ENCODE measurements at places on chromosomes 2 and 18.

DNA sequence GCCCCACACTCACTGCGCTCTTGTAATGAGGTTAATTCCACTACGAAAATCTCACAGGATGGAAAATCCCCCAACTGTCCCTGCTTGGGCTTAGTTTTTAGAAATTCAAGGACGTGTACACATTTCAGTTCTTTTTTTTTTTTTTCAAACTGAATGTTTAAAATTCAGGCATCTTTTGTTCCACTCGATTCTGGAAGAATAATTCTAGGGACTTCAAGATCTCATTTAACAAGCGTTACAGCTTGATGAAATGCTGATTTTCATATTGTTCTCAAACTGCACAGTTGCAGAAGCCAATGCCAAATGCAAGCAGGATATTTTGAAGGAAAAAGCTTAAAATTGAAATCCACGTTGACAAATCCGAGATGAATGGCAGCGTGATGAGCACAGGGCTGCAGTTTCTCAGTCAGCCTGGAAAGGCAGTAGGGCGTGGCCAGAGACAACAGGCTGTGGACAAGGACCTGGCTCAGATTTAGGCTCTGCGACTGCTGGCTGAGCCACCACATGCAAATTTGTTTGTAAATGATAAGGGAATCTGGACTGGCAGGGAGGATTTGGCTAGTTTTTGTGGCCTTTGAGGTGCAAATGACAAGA, 128.1 kb upstream of the MYCN start:
- DNase-seq = no peak

- no peak for DNase-seq
Measured at GRCh38 chr18:24016643-24017042, 2.1 kb downstream of the TTC39C start.

DNA sequence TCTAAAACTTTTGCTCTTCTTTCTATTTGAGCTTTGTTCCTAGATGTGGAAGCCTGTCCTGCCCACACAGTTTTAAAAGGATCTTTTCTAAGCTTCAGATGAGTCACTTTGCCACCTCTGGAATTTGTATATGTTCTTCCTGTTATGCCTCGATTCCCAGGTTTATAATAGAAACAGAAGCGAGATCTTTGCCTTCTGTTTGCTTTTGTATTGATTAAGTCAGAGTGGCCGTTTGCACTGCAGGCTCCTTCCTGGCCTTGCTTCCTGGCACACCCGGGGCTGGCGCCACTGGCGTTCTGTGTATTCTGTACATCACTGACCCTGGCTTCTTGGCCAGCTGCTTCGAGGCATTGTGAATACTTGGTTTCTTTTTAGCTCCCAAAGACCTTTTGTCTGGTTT, 91.8 kb downstream of the MTCL1 start:
- DNase-seq = no peak

GRCh38 chr2:178629463-178629862, 149.2 kb downstream of the PLEKHA3 start:
- DNase-seq = no peak

DNA sequence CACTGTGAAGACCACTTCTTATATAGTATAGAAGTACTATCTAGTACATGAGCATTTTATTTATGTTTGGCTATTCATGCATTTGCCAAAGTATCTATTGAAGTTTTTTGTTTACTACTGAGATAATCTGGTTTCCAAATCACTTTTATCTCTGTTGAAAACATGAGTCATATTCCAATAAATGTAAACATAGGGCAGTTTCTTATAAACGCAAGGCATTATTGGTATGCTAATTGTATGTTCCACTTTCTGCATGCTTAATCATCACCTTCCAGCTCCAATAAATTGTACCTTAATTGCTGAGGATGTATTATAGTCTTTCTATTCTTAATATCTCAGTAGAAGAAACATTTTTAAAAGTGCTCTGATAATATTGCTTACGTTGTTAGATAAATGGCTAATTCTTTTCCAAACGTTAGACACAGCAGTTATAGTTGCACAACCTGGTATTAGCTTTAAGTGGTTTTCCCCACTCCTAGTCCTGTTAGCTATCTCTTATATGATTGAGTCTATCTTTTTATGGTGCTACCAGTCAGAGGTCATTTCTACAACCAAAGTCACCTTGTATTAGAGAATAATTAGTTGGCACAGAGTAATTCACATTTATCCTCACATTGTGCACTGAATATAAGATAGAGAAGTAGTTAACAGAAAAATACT, 17.2 kb downstream of the ITGA4 start:
- no peak for DNase-seq

DNA sequence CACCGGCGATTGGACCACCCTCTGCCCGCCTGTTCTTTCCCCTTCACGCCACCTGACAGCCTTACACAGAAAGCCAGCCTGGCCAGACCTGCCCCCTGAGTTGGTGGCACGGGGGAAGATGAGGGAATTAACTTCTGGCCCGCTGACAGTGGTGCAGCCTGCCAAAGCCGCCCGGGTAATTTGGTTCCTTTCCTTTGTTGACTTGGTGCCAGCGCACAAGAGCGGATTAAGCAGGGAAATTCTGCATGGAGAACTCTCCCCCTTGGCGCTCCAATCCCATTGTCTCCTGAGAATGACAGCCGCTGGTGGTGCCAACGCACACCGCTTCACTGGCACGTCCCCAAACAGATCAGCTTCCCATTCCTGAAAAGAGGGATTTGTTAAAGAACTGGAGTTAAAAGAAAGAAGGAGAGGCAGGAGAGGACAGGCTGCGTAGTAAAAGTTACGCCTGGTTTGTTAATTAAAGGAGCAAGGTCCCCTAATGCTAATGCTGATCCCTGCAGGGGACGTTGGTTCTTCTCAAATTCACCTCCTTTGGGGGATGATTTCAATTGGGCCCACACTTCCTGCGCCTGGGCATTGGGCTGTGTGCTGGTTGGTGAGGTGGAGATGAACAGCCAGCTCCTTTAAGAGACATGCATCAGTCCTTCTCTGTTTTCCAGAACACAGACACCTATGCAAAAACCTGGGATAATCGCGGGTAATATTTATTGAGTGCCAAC, 286.8 kb downstream of the MYCN start:
- no peak for DNase-seq

GRCh38 chr2:233012301-233012971, 620 bp downstream of the NGEF start:
- no peak for DNase-seq

DNA sequence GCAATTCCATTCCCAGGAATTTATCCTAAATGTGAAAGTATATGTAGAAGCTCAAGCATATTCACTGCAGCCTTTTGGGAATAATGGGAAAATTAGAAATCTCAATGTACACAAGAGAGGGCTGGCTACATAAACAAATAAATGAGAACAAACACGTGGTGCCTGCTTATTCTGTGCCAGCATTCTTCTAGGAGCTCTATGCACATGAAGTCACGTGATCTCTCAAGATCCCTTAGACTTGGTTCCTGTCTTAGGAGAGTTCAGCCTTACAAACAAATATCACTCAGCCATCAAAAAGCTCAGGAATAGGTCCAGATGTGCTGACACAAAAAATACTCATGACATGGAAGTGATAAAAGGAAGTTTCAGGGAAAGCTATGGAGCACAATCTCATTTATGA, 92.9 kb upstream of the SP3 start:
- DNase-seq = no peak

GRCh38 chr18:46693996-46694395, 37.0 kb upstream of the LOXHD1 start:
- DNase-seq = no peak

DNA sequence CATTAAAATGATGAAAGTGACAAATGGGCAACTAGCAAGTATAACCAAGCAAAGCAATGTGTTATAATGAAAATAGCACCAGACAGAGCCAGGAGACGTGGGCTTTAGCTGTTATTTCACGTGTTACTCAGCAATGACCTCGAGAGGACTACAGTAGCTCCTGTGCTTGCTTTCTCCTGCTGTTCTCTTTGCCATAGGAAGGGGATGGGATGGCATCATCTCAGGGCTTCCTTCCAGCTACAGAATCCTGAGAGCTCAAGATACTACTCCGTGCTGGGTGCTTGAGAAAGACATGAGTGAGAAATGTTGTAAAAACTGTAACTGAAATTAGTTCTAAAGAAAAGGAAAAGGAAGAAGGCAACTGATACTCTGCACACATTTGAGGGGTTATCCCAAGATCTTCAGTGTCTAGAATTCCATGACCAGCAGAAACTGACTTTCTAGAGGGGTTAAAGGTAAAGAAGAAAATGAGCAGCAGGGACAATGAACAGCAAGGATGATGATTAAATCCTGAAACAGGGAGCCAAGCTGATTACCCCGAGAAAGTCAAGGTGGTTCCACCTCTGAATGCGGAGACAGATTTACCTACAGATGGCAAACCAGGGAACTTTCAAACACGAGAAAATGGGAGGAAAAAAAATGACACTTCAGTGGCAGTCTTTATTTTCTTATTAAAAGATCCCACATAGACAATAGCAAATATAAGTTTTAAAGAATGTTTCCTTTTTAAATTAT, 33.4 kb downstream of the GAREM1 start:
- DNase-seq = no peak

DNA sequence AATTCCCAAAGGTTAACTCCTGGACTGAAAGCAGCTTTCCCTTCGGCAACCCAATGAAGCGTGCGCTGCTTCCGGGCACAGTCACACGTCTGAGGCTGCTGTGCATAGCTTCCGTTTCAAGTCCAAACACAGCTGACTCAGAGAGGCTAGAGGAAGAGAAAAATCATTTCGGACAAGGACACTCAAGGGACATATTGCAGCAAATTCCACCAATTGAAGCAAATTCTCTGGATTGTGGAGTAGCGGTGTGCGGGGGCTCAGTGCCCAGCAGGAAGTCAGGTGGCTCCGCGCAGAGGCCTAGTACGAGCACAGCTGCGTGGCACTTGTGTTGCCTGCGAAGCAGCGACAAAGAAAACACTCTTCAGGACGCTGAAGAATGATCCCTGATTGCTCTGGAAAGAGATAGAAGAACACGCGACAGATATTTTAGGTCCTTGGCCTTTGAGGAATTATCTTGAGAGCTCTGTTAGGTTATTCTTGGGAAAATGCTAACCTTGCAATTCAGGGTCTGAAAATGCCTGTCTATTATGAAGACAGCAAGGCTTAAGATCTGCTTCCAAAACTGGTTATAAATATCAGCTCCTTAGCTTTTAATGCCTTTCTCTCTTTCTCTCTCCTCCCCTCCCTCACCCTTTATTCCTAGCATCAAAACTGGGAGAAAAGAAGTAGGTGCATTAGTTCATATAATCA, 352.6 kb upstream of the DLGAP1 start:
- no peak for DNase-seq

DNA sequence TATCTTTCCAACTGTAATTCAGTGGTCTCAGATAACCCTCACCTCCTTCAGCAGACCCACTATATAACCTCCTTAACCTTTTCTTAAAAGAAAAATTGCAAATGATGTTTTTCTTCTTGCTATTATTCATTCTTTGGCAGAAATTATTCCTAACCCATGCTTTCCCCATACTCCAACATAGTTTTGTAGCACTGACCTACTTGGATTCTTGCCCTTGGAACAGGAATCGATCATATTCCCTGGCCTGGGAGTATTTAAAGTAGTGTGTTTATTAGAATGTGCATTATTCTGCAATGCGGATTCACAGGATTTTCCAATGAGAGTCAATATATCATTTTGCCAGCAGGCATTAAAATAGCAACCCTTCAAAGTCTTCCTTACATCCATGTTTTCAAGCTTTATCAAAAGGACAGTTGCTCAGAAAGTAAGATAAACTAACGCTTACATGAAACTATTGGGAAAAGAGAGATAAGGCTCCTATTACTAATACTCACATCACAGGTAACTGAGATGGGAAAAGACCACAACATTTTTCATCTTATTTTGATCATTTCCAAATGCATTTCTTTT, 37.4 kb downstream of the CHN1 start:
- no peak for DNase-seq

DNA sequence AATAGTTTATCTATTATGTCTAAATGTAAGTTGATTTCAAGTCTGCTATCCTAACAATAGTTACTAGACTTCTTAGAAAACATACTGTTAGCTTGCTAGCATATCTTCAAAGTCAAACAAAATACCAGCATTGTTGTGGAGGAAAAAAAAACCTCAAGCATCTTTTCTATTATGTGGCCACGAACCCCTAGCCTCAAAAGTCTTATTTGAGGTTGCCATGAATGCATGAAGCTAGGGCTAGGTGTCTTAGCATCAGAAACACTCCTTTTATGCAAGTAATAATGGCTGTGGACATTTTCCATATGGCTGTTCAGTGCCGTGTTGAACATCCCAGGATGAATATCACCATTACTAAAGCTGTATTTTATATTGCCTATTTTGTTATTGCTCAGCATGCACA, 86.6 kb upstream of the OTX1 start:
- DNase-seq = no peak

DNA sequence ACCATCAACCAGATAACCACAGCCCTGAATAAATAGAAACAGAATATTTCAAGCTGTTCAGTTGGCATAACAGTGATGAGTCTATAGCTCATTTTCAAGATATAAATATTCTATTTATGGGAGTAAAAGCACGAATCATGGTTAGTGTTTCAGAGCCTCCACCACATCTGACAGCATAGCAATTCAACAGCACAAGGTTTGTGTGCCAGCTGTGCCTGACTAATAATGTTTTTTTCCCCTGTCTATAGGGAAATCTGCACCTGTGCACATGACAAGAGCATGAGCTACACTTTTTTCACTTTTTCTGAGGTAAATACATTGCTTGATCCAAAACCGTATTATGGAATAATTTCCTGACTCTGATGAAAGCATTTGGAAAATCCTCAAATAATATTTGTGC, 251.3 kb downstream of the RPIA start:
- no peak for DNase-seq

- DNase-seq = no peak
Measured at GRCh38 chr2:16241166-16242160, 301.1 kb downstream of the MYCN start.

GRCh38 chr18:13934676-13935075, 19.3 kb upstream of the MC2R start:
- DNase-seq = no peak

GRCh38 chr2:237752761-237753165, 45.8 kb upstream of the RBM44 start:
- no peak for DNase-seq

- no peak for DNase-seq
Measured at GRCh38 chr18:24553571-24554285, 93.3 kb downstream of the HRH4 start.

GRCh38 chr2:58131191-58132011, 84.8 kb downstream of the VRK2 start:
- DNase-seq = no peak

GRCh38 chr2:58109481-58109880, 62.9 kb downstream of the VRK2 start:
- no peak for DNase-seq

- peak; percentile 44 for DNase-seq
Measured at GRCh38 chr2:157261199-157261782, 3.8 kb downstream of the GALNT5 start.

GRCh38 chr18:78126106-78126505, 853.5 kb upstream of the SALL3 start:
- DNase-seq = no peak

- no peak for DNase-seq
Measured at GRCh38 chr2:238939521-238940403, 91.9 kb downstream of the TWIST2 start.

GRCh38 chr2:222465746-222466145, 41.4 kb downstream of the SGPP2 start:
- DNase-seq = no peak

GRCh38 chr2:145460112-145460511, 940.2 kb upstream of the ZEB2 start:
- DNase-seq = no peak
